ENCODE measurements at places on chromosomes 12 and 14. TPM values are rescaled to one million over a fixed set of nuclear protein-coding genes. Genes with fewer than 3 reads are reported as not detected.

MYO1A gene
- total RNA-seq: 0.20 TPM

GRCh38 chr12:127355061-127355841 is 911.7 kb upstream of the TMEM132C start:
- no peak for DNase-seq

EPYC gene
- total RNA-seq: not detected

DPF3 gene
- total RNA-seq: 19.4 TPM

DNA sequence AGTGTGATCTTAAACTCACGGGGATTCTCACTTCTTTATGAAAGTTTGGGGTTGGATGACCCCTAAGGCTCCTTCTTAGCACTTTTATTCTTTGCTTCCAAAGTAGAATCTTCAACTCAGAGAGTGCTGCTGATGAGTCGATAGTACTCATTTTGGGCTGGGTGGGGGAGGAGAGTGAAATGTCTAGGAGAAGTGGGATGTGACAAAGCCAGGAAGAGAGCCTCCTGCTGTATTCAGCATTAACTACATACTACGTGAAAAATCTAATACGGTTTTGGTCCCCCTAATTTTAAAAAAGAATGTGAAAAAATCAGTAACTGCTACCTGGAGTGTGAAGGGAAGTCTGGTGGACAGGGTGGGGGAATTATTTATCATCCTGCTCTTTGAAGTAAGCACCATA is 148.3 kb downstream of the SAMD4A start:
- no peak for DNase-seq

IL22 gene
- total RNA-seq: not detected

COQ5 gene
- total RNA-seq: 52.8 TPM

DNA sequence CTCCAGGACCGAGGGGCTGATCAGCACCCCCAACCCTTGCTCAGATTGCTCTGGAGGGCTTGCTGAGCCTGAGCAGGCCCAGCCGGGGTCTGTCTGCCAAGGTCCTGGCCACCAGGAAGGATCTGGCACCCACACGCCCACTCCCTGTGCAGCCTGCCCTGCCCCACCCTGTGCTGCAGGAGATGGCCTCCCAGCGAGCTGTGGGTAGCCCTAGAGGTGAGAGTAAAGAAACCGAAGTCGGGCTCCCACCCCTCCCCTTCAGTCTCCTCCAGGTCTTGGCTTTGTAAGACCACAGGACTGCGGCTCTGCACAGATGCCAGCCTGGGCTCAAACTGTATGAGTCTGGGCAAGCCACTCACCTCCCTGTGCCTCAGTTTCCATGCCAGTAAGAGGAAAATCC is 307.8 kb downstream of the BCL11B start:
- DNase-seq: no peak

DNA sequence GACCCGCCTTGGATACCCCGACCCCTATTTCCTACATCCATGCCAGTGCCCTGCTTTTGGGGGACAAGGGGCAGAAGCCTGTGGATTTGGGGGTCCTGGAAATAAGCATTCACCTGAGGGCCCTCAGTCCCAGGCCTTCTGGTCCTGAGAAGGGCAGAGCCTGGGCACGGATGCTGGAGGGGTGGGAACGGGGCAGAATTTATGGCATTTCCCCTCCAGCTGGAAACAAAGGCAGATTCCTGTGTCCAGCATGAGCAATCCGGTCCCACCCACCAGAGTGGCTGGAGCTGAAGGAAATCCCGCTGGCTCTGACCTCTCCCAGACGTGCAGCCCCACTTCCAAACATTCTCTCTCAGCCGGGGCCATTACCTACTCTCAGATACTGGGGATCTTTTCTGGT is 9.3 kb downstream of the ANKRD33 start:
- DNase-seq: peak; percentile 53

DNA sequence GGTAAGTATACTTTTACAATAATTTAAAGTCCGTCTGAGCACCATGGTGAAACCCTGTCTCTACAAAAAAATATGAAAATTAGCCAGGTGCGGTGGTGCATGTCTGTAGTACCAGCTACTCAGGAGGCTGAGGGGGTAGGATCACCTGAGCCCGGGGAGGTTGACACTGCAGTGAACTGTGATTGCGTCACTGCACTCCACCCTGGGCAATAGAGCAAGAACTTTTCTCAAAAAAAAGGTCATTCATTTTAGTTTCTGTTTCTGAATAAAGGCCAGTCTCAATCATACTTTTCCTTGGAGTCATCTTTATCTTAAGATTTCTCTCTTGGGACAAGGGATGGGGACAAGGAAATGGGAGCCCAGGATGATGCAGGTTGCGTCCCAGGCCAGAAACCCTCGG is 12.9 kb downstream of the ANKRD13A start:
- DNase-seq: no peak

DNA sequence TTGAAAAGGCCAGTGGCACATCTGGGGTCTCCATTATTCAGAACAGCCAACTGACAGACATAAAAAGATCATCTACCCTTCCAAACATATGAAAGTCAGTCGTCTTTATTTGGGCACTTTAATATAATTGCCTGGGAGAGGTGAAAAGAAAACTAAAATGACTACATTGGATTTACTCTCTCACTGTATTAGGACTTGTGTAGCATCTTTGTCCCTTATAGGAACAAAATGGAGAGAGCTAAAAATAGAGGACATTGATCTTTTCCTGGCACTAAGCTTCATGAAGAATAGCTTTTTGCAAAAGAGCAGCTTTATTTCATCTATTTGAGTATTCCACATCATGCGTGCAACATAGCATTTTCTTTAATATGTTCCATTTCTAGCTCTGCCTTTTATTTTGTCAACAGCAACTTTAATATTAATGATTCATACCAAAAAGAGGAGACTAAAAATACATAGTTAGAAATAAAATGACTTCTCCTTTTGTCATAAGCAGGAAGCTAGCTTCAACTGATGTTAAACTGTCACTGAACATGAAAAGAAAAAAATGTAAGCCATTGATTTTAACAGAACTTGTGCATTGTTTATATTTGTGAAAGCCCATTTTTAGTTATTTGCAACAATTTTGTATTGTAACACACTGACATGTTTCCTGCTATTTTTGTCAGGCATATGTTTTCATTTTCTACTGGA is 254.6 kb downstream of the SEC23A start:
- no peak for DNase-seq

DNA sequence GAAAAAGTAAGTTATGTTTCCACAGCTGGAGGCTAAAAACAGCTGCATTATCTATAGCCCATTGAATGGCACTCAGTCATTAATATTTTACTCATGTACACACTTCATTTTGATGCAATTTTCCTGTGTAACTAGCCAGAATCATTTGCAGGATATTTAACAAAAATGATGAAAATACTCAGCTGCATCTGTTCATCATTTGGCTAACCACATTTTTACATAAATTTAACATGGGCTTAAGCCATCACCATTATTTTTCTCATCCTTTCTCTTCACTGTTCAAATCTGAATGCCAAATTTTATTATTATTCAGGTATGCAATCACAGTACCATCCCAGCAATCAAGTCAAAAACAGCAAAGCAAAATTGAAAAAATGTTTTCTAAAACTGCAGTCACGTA is 41.8 kb downstream of the ATXN7L3B start:
- no peak for DNase-seq

GRCh38 chr14:69909826-69910550 is 30.8 kb downstream of the SMOC1 start:
- no peak for DNase-seq

DNA sequence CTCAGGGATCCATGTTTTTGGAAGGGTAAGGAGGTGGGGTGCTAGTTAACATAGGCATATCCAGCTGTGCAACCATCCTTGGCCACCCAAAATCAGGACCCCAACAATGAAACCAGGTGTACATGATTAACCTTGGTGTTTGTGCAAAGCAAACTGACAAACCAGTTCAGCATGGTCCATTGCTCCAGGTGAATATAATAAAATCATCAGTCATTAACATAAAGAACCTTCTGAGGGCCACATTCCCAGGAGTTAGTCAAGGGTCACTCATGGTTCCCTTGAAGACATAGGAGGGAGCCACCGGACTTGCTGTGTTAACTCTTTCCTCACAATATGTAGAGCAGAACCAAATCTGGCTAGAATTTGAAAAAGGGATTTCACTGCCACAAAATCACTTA is 17.8 kb downstream of the SLC38A2 start:
- no peak for DNase-seq

GRCh38 chr12:14957551-14958168 is 3.7 kb downstream of the ARHGDIB start:
- no peak for DNase-seq

DNA sequence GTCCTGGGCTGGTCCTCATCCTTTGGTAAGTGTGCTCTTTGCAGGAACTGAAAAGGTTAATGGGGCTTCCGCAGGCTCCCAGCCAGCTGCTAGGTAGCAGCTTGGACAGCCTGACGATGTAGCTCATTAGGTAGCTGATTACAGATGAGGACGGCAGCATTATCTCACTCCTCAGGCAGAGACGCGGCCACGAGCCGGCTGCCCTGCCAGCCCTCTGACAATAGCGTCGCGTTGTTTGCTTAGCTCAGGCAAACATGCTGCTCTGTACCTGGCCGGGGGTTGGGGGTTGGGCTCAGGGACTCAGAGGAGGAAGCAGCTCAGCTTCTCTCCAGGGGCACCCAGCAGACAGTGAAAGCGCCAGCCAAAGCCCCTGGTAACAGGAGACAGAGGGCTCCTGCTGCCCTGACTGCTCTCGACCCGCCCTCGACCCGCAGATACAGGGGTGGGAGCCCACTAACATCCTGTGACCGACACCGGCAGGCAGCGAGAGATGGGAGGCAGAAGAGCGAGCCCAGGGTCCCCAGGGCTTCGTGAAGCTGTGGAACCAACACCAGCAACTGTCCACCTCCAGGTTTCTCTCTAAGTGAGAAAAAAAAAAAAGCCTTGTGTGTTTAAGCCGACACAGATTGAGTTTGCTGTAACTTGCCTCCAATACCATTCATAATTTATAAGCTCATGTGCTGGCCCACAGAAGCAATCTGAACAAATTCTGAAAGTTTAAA is 53.4 kb upstream of the DLK1 start:
- no peak for DNase-seq

TTC6 gene
- not detected for total RNA-seq

SYNDIG1L gene
- total RNA-seq: not detected

DNA sequence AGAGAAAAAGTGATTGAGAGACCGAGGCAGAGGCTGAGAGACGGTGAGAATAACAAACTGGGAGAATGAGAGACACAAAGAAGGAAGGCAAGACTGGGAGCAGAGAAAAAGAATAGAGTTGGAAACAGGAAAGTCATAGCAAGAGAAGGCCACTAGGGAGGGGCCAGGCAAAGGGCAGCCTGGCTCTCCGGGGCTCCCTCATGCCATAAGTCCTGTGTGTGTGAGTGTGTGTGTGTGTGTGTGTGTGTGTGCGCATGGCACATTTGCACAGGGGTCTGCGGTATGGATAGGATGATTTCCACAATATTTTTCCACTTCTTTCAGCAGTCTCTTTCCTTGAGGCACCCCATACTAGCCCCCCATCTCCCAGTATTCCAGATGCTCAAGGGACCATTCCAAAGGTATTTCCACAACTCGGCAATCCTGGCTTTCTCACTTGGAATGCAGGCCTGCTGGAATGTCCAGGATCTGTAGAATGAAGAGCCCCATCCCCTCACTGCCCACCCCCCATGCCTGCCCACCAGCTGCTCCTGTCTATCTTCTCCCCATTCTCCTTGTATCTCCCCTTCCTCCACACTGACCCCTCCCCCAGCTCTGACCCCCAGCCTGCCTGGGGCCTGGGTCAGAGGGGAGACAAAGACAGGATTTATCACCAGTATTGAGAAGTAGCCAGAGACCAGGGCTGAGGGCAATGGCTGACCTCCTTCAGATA is 9.0 kb downstream of the GPR84 start:
- DNase-seq: no peak

GRCh38 chr12:57889500-57889989 is 43.0 kb upstream of the CTDSP2 start:
- DNase-seq: peak; percentile 84

CRIP1 gene
- total RNA-seq: 14.0 TPM

GRCh38 chr14:93655078-93655750 is 133.1 kb downstream of the PRIMA1 start:
- no peak for DNase-seq

DNA sequence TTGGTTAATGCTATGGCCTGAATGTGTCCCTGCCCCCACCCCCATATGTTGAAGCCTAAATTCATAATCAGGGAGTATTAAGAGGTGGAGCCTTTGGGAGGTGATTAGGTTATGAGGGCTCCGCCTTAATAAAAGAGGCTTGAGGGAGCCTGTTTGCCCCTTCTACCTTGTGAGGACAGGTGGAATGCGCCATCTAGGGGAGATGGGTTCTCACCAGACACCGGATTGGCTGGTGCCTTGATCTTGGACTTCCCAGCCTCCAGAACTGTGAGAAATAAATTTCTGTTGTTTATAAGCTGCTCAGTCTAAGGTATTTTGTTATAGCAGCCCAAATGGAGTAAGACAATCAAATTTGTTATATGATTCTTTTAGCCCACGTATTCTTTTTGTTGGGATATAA is 148.3 kb downstream of the PTCSC3 start:
- DNase-seq: no peak

LGR5 gene
- total RNA-seq: 4.9 TPM

DNA sequence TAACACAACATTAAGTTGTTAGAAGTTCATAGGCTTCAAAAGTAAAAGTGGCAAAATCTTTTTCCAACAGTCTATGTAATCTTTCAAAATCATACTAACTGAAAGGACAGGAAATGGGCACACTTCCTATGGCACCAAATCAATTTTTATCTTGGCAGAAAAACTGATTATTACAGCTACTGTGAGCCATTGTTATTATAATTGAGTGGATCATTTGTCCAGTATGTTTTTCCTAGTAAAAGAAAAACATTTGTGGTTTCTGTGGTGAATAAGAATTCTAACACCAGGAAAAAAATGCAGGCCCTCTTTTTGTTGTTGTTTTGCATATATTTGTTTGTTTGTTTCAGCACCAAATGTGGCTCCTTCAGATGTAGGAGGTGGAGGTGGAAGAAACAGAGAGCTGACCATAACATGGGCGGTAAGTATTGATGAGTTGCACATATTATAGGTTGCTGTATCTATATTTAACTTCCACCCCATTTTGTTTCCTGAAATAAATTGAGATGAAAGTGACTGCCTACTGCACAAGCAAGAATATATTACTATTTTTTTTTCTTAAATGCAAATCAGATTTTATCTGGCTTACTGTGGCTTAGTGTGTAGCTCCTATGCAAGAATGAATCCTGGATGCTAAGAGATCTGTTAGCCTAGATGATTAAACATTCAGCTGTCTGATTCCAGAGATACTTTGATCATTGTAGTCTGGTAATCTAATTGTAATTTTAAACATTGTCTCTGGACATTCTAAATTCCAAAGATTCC is 174.1 kb upstream of the PDZRN4 start:
- no peak for DNase-seq

- no peak for DNase-seq
Observed at GRCh38 chr12:109923481-109924245, 23.6 kb downstream of the TCHP start.

DNA sequence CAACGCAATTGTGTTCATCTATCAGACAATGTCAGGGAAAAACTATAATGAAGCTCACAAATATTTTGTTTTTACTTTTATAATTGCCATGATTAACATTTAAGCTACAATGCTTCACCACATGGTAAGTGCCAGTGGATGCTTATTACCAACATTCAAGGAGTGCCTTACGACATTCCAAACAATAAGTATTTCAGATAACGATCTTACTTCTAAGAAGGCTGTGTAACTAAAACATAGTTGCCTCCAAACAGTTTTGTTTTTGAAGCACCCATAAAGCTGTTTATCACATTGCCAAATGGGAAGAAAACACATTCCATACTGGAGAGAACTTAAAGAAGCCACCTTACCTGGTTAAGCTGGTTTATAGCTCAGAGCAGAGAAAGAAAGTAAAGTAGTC is 78.8 kb downstream of the RPS6KA5 start:
- no peak for DNase-seq
